ENCODE measurements at places on chromosomes 13 and 19. TPM values are rescaled to one million over a fixed set of nuclear protein-coding genes. Genes with fewer than 3 reads are reported as not detected.

Gene C13orf46
- 0.26 TPM for total RNA-seq

Gene GJB2
- 0.75 TPM for total RNA-seq

Gene C19orf38
- 0.18 TPM for total RNA-seq

Gene WIZ
- total RNA-seq: 23.9 TPM

Gene KIR2DL4
- not detected for total RNA-seq

Gene ZNF208
- total RNA-seq: not detected

Gene ATP11A
- total RNA-seq: 10.9 TPM

Gene GPR42
- not detected for total RNA-seq

Gene ITGBL1
- total RNA-seq: 1.5 TPM

Gene KRTDAP
- not detected for total RNA-seq

Gene OR7A5
- total RNA-seq: not detected

Gene ZNF528
- total RNA-seq: 0.19 TPM

Gene OR7G3
- total RNA-seq: not detected

Measured in A549 treated with dexamethasone at 1 μM for 4 hours (cell line).